ENCODE measurements at places on chromosomes 5 and 9.

DNA sequence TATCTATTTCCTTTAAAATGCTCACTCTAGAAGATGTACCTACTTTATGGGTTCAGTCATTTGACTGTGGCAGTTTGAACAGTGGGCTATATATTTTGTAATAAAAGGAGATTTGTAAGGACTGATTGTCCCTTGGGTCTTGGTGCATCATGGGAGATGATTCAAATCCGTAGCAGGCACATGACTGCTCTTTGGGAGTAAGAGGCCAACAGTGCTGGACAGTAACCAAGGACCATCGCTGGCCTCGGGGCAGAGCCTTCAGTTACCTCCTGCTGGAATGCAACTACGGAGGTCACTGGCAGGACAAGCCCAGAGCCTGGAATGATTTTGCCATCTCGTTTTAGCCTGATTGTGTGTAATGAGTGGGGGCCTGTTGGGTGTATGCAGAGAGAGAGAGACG, 7.0 kb upstream of the MAMDC2 start:
- no peak overlapping the region for H3K4me3 ChIP-seq
- H3K27ac ChIP-seq, result no peak overlapping the region
- no peaks in the 10 kb centered on the region for H3K36me3 ChIP-seq
- peaks cover 12% of the 10 kb centered on the region for H3K27me3 ChIP-seq

DNA sequence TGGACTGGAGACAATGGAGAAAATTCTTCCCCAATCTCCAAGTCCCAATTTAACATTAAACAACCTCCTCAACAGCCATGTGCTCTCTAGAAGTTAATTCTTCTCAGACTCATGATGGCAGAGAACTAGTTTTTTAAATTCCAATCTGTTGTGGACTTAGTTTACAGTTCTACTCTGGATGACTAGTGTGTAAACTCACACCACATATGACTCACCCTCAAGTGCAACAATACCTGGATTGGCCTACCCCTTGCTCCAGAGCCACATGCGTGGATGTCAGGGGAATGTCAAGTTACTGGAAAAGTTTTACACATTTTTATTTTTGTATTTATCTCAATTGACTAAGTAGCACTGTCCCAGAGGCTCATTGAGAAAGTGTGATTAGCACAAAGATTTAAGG, 136.0 kb upstream of the EFNA5 start:
- no peak for DNase-seq
- no peak overlapping the region for H3K4me3 ChIP-seq
- no peaks in the 10 kb centered on the region for H3K36me3 ChIP-seq
- H3K27me3 ChIP-seq, result no peaks in the 10 kb centered on the region
- H3K27ac ChIP-seq, result no peak overlapping the region

- H3K4me3 ChIP-seq, result no peak overlapping the region
- peak overlapping the region; percentile 76 for H3K27ac ChIP-seq
- peaks cover 51% of the 10 kb centered on the region for H3K4me1 ChIP-seq
Measured at GRCh38 chr5:179974946-179975712, 67.4 kb upstream of the TBC1D9B start.

DNA sequence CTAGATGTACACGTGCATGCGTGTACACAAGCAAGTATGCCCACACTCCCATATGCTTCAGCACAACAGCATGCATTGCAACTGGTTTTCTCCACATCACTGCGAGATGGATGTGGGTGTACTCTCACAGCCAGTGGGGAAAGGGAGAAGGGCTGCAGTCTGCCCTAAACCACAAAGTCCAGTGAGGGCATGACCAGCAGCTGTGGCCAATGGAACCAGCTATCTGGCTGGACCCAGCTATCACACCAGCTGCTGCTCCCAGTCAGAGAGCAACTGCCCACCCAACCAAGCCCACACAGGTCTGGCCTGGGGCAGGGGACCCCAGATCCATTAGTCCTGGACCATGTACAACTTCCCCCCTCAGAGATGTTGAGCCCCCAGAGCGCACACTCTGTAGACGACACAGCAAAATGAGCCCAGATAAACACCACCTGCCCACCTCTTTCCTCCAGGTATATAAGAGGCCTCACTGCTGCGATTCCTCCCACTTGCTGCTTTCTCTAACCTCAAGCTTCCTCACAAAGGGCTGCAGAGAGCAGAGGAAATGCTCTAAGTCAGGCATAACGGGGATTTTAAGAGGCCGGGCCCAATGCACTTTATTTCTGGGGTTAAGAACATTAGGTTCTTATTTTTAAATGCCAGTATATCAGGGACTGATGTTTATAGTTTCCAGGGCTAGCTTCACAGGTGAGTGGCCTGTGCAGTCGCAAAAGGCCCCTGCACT, 39.0 kb downstream of the SHB start:
- no peak overlapping the region for H3K4me3 ChIP-seq
- H3K4me1 ChIP-seq, result peaks cover 6% of the 10 kb centered on the region
- DNase-seq, result no peak
- H3K36me3 ChIP-seq, result no peaks in the 10 kb centered on the region
- peaks cover 3% of the 10 kb centered on the region for H3K27me3 ChIP-seq
- no peak overlapping the region for H3K27ac ChIP-seq

- peaks cover 9% of the 10 kb centered on the region for H3K27me3 ChIP-seq
- no peak for DNase-seq
- peaks cover 13% of the 10 kb centered on the region for H3K4me1 ChIP-seq
Measured at GRCh38 chr5:72468606-72469005, 38.6 kb downstream of the ZNF366 start.

DNA sequence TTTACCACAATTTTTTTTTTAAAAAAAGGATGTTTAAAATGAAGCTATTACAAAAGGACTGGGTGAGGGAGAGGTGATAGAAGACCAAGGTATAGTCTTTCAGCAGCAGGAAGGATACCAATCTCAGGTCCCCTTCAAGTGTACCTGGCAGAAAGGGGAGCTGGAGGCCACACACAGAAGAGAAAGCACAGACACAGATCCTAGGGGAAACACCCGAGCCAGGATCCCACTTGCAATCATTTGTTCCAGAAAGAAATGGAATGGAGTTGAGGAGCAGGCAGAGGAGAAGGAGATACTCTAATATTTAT, 5.6 kb downstream of the GNPDA1 start:
- DNase-seq, result no peak
- H3K27me3 ChIP-seq, result no peaks in the 10 kb centered on the region
- peaks cover 12% of the 10 kb centered on the region for H3K4me1 ChIP-seq
- no peak overlapping the region for H3K27ac ChIP-seq
- H3K36me3 ChIP-seq, result peaks cover 31% of the 10 kb centered on the region
- H3K4me3 ChIP-seq, result no peak overlapping the region

DNA sequence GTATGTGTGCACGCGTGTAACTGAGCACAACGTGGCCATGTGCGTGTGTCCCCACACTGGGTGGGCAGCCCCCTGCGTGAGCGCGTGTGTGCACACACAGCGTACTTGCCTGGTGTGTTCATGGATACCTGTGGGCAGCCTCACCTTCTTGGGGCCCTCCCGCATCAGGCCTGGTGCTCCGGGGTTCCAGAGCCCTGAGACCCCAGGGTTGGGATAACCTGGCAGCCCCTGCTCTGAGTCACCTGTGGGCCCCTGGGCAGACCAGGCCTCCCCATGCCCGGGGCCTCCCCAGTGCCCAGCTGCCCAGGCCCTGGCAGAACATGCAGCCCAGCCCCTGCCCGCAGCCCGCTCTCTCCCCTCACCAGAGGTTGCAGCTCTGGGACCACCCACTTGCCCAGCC, 25.2 kb downstream of the LHX3 start:
- H3K4me3 ChIP-seq, result no peak overlapping the region
- H3K27ac ChIP-seq, result no peak overlapping the region
- H3K4me1 ChIP-seq, result no peaks in the 10 kb centered on the region
- no peak for DNase-seq
- no peaks in the 10 kb centered on the region for H3K36me3 ChIP-seq
- H3K27me3 ChIP-seq, result peaks cover 6% of the 10 kb centered on the region

Measured in activated B cell treated with CpG ODN at 0.5 μM for 24 hours (primary cell).